M059J (cell line): ENCODE measurements at places on chromosomes 11 and 22.

GRCh38 chr11:38824573-38824972 is 2226.5 kb upstream of the RAG2 start:
- DNase-seq, result peak; percentile 34

DNA sequence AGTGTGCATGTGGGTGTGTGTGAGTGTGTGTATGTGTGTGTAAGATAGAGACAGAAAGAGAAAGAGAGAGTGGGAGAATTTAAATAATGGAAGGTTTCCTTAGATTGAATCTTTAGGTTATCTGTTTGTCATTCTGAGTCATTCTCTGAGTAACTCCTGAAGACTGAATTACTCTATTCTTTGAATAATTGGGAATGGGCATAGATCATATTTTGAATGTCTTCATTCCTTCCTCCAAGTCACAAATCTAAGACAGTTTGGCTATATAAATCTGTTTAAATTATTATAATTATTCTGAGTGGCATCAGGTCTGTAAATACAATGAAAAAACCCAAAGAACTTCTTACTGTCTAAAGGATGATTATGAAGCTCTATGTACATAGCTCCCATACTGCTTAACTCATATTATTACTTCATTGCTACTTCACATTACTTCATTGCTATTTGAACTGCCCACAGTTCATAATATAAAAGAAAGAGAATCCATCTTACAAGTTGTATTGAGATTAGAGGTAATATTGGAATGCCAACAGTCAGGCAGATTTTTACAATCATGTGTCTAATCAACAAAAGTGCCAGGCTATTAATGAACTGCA is 346.6 kb upstream of the CCDC179 start:
- DNase-seq, result peak; percentile 9

- DNase-seq, result no peak
Observed at GRCh38 chr22:50193621-50194020, 7.2 kb upstream of the SELENOO start.

DNA sequence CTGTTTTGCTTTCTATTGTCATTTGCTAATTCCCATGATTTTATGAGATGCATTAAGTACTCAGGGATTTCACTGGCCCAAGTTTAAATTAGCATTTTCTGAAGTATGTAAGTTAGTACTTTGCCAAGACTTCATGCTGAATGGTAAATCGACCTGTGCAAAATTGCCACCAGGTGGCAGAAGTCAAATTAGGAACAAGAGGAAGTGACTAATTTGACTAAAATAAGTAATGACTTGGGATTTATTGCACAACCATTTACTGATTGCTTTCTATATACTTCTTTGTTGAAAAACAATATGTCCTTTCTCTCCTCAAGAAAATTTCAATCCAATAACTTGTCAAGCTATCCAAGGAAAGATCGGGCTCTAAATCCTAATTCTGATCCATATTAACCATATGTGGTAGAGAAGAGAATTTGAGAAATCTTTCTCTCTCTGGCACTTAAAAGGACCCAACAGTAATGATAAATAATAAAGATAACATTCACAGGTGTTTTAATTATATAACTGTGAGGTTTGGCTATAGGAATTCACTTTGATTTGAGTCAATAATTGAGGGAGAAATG is 253.7 kb upstream of the CHORDC1 start:
- DNase-seq, result peak; percentile 33

- DNase-seq, result peak; percentile 51
Observed at GRCh38 chr22:32473388-32473952, 1.1 kb upstream of the FBXO7 start.

- no peak for DNase-seq
Observed at GRCh38 chr11:19117760-19118097, 761 bp downstream of the ZDHHC13 start.

GRCh38 chr22:39946503-39947219 is 13.5 kb upstream of the TMA7B start:
- DNase-seq, result no peak

- no peak for DNase-seq
Observed at GRCh38 chr22:41551877-41552582, 7.8 kb upstream of the POLR3H start.

- no peak for DNase-seq
Observed at GRCh38 chr11:1825039-1825740, 9.6 kb upstream of the SYT8 start.
